ENCODE measurements at places on chromosomes 2 and 18.
A peak's percentile ranks its signal among the peaks of the same experiment; 100 is the strongest.

DNA sequence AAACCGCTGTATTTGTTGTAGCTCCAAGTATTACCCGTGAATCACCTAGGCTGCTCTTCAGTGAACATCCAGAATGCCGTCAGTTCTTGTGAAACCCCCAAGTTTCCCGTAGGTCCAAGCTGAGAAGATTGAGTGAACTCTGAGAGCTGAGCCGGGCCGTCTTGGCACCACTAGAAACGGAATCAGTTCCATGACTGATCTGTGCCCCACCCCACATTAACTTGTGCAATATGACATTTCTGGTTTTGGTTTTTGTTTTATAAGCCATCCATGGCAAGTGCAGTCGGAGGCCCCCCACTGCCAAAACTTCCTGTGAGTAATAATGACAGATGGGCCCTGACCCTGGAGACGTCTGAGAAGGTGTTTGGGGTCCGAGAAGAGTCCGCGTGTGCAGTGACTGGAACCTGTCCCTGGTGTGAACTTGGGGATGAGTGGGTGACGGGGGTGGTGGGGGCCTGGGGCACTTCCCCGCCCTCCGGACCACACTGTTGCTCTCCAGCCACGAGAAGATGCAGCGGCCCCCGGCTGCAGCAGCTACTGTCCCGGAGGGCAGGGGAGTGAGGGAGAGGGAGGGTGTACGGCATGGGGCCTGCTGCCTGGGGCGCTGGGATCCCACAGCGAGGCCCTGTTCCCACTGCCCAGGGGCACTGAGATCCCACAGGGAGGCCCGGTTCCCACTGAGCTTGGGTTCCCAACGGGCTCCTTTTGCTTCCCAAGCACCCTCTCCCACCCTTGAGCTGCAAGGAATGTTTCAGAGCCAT is 26.5 kb downstream of the NFATC1 start:
- DNase-seq = no peak

GRCh38 chr2:236887531-236887930 is 198.2 kb upstream of the COPS8 start:
- no peak for DNase-seq

- DNase-seq = no peak
Observed at GRCh38 chr2:135030826-135031225, 16.4 kb downstream of the MAP3K19 start.

- DNase-seq = no peak
Observed at GRCh38 chr2:4465671-4466070, 762.3 kb downstream of the DCDC2C start.

DNA sequence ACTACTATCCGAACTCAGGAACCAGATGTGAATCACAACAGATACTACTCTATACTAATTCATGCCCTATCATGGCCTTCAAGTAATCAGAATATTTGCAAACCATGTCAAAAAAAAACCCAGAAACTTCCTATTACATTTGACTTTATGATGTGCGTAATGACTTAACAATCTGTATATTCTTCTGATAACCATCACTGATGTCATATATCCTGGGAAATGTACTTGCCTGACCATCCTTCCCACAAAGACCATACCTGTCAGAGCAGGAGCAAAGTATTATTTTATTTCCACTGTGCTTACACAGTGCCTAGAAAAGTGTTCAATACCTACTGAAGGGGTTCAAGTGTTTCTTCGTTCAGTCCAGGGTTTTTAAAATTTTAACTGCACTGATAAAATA is 27.5 kb downstream of the PPP4R1 start:
- no peak for DNase-seq

DNA sequence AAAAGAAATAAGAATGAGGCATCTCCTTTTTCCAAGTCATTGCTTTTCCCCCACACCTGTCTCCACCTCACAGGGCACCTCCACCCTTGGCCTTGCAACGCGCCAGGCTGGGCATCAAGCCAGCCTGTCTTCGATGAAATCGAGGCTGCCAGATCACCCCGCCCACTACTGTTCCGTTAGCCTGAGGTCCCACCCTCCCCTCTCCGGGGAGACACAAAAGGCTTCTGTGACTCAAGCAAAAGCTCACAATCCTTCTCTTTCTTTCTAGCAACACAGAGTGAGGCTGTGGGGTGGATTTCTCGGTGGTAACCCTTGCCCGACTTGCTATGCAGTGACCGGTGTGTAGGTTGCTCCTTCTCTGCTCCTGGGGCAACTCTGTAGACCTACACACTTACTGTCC is 9.9 kb downstream of the TNP1 start:
- peak; percentile 85 for DNase-seq

- no peak for DNase-seq
Observed at GRCh38 chr2:39618736-39619135, 47.0 kb upstream of the TMEM178A start.

GRCh38 chr18:48921305-48922225 is 29.2 kb downstream of the SMAD7 start:
- no peak for DNase-seq

DNA sequence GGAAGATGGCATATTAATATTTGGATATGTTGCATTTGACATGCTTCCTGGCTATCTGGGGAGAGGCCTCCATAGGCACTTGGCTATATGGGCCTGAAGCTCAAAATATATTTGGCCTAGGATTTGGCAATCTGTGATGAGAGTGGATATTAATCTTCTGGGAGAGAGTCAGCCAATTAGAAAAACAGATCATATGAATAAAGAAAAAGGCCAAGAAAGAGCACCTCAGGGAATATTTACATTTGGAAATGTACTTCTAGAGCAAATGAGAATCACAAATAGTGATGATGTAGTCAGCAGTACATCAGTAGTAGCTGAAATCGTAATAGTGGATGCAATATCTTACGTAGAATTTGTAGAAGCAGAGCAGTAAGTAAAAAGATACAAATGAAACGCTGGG is 277.0 kb downstream of the CTNNA2 start:
- DNase-seq = no peak

DNA sequence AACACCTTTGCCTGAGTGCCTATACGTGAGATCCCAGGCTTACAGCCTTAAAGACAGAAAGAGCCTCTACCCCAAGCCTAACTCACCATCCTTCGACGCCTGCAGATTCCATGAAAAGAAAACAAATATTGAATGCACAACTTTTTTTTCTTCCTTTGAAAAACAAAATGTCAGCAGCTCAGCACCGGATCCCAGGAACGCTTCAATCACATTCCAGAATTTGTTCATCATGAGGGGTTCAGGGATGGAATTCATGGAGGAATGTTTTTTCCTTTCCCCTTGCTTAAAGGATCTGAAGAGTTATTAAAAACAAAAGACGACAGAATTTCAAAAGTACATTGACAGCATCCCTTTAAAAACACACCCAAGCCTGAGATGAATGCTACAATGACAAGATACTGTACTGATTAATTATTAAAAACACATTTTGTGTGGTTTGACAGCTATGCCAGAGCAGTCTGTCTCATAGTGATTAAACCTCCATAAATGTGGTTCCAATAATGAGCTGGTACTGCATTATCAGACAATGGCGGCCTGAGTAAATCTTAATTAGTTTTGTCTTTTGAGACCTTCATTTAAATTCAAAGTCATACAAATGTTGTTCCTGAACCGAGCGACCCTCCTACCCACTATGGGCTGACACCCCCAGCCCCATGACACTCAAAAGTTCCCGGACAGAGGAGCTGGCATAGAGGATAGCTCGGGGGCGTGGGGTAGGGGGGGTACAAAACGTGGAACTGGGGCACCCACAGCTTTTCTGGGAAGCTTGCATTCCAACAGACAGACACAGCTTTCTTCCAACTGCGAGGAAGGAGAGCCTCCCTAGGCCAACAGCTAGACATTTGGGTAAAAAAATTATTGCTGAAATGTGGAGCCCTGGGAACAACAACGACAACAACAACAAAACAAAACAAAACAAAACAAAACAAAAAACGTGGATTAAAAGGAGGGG is 227.5 kb downstream of the TTC32 start:
- no peak for DNase-seq

- DNase-seq = no peak
Observed at GRCh38 chr2:219441451-219442255, 7.0 kb downstream of the SPEG start.

DNA sequence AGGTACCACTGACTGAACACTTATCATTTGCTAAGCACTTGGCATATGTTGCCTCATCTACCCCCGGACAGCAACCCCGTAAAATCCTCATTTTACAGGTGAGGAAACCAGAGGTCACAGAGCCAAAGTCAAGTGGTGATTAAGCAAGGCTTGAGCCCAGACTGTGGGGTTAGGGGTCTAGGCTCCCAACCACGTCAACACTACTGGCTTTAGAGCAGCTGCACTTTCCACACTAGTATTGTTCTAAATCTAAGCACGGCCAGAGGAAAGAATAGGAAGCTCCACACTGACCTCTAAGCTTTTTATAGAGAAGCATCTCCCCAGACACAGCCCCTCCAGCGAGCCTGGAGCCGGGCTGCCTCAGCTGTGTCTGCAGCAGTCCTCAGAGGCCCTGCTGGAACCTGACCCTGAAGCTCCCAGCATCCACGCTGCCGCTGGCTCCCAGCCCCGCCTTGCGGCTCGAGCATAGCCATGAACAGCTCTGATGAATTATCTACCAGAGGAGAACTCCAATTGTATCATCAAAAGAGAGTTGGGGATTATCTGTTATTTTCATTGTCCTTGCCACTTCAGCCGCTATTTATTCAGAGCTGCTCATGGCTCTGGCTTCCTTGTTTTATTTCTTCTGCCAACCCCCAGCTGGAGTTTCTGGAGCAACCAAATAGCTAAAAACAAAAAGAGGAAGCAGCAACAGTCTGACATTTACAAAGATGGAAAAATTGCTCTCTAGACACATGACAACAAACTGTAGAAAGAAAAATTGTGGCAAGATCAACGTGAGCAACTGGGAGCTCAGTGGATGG is 62.2 kb upstream of the RTN4 start:
- peak; percentile 71 for DNase-seq

DNA sequence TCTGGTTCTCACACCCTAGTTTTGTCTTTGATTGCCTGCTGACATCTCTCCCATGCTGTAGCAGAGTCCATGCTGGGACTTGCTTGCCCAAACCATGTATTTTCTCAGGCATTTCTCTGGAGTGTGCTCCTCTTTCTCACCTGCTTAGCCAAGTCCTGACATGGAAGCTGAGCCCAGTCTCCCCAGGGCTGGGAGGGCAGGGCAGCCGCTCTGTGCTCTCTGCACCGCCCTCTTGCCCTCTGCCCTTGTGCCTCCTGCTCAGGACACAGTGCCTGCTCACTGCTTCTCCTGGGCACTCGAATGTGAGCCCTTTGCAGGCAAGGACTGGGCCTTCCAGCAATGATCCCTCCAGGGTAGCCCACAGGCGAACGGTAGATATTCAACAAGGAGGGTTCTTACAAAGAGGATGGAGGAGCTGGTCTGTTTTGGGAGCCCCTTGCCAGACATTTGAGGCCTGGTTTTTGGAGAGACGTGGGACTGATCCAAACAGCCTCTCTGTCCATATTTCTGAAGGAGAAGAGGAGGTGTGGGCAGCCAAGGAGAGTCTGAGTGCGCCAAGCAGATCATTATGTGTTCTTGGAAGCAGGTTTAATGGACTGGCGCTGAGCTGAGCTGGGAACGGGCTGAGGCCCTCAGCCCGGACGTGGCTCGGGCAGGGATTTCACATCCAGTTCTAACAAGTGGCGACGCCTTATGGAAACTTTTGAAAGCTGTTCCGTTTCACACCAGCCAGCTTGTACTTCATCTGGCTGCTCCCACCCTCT is 4.0 kb downstream of the SLC14A2 start:
- DNase-seq = no peak

DNA sequence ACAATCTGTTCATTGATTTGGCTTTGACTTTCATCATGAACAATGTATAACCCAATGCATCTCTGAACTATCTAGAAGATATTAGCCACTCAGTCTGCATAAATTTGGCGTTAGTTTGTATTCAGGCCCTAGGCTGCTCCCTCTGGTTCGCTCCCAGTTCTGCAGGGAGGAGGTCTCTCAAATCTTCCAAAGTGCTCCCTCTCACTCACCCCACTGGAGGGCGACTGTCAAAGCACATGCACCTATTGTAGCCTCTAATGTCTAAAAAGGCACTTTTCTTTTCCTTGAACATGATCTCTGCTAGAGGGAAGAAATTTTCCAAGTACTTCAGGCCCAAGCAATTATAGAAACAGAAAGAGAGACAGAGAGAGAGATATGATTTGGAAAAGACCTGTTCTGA is 291.5 kb downstream of the TDRD15 start:
- no peak for DNase-seq

GRCh38 chr2:72104821-72105588 is 42.7 kb downstream of the CYP26B1 start:
- DNase-seq = no peak

- DNase-seq = no peak
Observed at GRCh38 chr2:207920721-207921120, 104.6 kb downstream of the PLEKHM3 start.

GRCh38 chr18:25727281-25727985 is 363.0 kb downstream of the SS18 start:
- no peak for DNase-seq

DNA sequence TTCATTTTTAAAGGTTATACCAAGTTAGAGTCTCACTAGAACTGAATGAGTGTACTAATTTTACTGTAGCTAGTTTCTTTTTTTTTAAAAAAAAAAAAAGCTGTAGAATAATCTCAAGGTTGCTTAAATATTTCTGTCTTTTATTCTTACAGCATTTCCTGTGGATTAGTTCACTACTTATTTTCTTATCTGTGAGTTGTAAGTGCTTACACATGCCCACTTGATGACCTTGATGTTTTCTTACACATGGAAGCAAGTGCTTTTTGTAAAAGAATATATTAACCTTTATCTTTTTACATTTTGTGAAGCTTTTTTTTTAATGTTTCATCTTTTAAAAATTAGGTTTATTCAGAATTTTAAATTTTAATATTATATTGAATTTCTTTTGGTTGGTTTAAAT is 57.8 kb downstream of the MSH2 start:
- no peak for DNase-seq

DNA sequence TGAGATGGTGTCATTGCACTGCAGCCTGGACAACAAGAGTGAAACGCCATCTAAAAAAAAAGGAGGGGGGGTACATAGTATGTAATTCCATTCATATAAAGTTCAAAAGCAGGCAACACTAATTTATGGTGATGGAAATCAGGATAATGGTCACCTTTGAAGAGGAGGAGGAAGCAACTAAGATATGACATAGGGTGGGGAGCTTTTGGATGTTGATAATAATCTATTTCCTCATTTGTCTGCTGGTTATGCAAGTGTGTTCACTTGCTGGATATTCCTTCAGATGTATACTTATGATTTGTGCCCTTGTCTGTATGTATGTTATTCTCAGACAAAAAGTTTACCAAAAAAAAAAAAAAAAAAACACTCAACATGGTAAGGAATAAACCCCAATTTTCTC is 28.6 kb upstream of the ATIC start:
- DNase-seq = no peak

- no peak for DNase-seq
Observed at GRCh38 chr2:226544596-226545210, 254.9 kb downstream of the IRS1 start.

All from mucosa of gallbladder (tissue), 1 donor.